DMS153 (cell line): ENCODE measurements at places on chromosomes 2 and 18.

- DNase-seq: no peak
These were observed 1042.5 kb downstream of the DPP10 start for GRCh38 chr2:115484983-115485382.

DNA sequence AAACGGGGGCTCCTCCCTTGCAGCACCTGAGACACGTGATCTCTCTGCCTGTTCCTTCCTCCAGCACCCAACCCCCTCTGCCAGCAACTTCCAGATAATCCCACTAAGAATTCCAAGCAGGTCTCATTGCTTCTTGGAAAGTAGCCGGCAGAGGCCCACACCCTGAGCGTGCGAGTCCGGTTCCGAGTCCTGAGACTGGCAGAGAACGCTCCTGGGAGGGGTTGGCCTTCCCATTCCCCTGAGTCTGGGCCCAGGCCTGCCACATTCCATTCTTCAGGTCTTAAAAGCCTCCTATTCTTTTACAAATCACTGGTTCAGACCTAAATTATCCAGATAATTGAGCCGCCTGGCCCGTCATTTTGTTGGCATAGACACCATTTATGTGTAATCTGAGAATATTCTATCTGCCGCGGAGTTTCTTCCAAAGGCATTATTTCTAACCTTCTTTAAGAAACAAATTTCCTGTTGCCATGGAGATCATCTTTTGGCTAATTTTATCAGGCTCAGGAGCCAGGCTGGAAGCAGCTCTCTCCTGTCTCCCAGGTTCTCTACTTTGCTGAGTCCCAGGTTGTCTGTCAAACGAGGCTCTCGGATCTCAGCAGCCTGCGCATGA is 165.4 kb downstream of the MYCN start:
- no peak for DNase-seq

DNA sequence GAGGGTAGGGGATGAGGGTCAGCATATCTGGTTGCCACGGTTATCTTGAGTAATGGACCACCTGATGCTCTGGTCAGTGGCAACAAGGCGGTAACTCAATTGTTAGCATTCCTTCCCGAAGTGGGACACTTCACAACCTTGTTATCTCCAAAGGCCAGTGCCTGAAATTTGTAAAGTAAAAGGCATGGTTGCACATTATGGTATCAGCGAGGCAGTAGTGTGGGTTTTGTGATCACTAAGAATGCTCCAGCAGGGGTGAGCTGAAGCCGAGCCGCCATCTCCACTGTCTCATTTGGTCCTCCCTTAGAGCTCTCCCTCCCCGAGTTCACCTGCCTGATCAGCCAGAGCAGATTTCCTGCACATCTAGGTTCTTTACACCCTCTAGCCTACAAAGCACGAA is 50.5 kb upstream of the LGALSL start:
- DNase-seq: peak; percentile 26

GRCh38 chr2:143219266-143219665 is 90.0 kb downstream of the ARHGAP15 start:
- DNase-seq: no peak

DNA sequence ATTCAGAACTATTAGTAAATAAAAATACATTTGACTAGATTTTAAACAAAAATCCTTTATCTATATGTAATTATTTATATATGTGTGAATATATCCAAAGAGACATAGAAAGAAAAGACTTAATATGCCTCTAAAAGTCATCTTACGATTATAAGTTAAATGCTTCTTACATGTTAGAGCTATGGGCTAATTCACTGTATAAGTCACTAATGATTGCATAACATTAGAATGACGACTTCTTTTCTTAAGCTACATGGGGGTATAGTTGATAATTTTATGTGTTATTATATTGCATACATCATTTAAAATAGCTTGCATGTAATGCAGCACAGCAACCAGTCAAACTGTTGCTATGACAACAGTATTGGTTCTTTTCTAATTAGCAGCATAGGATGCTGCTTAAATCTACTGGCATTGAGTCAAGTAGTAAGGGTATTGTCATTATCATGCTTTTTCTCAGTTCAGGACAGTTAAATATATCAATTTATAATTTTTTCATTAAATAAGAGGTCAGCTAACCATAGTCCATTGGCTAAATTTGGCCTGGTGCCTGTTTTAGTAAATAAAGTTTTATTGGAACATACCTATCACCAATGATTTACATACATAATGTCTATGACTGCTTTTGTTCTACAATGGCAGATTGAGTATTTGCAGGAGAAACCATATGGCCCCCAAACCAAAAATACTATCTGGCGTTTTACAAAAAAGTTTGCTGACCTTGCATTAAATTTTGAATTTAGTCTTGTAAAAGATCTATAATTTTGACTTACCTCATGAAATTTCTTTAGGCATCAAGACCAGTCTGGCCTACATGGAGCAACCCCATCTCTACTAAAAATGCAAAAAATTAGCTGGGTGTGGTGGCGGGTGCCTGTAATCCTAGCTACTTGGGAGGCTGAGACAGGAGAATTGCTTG is 207.7 kb upstream of the ZSWIM2 start:
- no peak for DNase-seq

GRCh38 chr18:24735624-24736231 is 275.3 kb downstream of the HRH4 start:
- DNase-seq: no peak

DNA sequence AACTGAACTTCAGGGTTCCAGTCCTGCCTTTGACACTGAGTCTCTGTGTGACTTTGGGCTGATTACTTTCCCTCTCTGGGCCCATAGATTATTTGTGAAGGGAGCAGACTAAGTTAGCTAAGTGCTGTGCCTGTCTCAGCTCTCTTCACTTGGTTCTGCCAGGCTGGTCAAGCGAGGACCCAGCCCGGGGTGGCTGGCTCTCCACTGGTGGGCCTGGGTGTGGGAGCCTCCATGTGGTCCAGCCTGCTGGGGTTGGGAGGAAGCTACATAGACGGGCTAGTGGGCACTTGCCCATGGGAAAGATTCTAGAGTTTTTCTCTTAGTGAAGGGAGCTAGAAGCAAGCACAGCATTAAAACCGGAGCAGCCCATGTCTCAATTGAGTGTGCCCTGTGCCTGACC is 59.0 kb downstream of the DYSF start:
- DNase-seq: no peak

GRCh38 chr18:46821856-46822711 is 65.2 kb upstream of the ST8SIA5 start:
- DNase-seq: no peak

- no peak for DNase-seq
These were observed 41.3 kb downstream of the PSMG2 start for GRCh38 chr18:12744103-12744502.

DNA sequence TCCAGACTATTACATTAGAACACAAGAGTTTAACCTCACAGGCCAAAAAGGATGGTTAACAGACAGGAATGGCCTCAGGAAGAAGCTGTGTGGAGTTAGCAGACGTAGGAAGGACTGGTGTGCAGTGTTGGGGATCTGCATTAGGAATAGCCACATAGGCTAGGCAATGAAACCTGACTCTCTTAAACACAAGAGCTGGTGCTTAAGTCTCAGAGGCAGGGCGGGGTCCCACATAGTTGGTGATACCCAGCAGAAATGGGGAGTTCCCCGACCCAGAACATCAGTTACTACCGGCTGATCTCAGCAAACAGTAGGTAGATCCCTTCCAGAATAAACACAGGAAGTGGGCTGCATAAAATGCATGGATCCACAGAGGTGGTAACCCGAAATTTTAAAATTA is 64.1 kb downstream of the CCDC93 start:
- no peak for DNase-seq

GRCh38 chr2:48438266-48438665 is 91.7 kb upstream of the STON1 start:
- DNase-seq: no peak

GRCh38 chr2:102000813-102001766 is 9.3 kb downstream of the IL1R2 start:
- no peak for DNase-seq

GRCh38 chr2:112658839-112659667 is 13.3 kb downstream of the SLC20A1 start:
- DNase-seq: no peak

DNA sequence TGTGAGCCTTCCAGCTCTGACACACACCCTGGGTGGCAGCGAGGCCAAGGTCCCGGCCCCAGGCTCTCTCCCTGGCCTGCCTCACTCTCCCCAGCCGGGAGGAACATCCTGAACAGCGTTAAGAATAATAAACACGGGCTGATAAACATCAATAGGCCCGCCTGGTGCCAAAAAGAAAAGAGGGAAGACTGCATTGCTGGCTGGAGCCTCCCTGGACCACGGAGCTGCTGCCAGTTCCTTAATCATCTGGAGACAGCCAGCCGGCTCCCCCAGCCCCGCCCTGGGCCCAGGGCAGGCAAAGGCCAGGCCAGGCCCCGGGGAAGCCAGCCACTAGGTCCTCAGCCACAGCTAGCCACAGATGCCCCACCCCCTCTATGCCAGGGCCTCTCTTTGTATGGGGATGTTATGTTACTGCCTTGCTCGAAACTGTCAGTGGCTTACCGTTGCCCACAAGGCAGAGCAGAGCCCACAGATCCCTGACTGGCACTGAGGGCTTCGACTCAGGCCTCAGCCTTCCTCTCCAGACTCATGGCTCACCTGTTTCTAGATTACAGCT is 293.7 kb downstream of the DYSF start:
- DNase-seq: no peak

DNA sequence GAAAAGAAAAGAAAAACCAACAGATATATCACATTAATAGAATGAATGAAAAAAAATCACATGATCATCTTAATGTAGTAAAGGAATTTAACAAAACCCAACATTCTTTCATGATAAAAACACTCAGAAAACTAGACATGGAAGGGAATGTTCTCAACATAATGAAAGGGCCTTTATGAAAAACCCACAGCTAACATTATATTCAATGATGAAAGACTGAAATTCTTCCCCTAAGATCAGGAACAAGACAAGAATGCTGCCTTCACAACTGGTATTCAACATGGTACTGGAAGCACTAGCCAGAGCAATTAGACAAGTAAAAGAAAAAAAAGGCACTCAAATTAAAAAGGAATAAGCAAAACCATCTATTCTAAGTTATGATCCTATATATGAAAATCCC is 28.5 kb upstream of the EMILIN2 start:
- no peak for DNase-seq

DNA sequence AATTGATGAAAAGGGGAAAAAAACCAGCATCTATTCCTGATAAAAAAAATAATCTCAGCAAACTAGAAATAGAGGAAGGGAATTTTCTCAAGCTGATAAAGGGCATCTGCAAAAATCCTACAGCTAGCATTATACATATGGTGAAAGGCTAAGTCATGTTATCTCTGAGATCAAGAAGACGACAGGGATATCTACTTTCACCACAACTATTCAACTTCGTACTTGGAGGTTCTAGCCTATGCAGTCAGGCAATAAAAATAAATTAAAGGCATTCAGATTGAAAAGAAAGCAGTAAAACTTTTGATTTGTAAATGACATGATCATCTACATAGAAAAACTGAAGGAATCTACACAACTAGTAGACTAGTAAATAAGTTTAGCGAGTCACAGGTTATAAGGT is 58.2 kb downstream of the CAB39 start:
- DNase-seq: no peak
